Amygdala (tissue), 56 donors: ENCODE measurements at places on chromosomes 2 and 18.

DNA sequence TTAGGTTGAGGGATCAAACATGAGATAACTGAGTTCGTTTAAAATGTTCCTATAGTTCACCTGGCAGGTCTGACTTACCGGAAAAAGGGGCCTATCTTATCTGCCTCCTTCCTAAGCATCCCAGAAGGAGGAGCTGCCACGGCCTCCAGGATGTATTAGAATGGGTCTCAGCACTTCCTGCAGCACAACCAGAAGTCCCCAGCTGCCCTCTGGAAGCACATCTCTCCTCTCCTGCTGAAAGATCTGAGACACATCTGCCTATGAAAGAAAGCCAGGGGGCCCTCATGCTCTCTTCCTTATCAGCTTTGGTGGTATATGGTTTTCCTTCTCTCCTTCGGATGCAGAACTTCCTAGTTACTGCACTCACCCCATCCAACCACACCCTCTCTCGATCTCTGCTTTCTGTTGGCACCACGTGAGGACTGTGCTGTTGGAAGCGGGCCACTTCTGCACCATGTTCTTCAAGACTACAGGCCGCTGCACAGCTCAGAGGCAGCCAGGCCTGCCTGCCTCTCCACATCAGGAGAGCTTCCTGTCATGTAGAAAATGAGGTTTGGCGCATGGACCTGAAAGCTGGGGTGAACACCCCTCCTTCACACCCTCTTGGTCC lies 6.5 kb downstream of the IGFBP5 start:
- DNase-seq: no peak

DNA sequence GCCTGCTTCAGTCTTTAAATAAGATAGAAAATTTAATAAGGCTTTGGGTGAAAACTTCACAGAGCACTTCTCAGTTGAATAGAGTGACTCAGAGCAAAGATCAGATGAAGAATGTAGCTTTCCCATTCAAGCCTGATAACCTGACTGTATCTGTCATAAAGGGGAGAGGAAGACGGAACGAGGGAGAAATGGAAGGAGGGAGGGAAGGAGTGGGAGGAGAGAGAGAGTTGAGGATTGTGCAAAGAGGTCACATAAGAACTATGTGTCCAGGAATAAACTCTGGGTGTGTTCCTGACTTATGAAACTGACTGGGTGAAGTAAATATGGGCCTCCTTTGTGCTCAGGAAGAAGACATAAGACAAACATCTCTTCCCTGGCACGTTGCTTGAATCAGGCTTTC lies 385.5 kb downstream of the LPIN1 start:
- no peak for DNase-seq

DNA sequence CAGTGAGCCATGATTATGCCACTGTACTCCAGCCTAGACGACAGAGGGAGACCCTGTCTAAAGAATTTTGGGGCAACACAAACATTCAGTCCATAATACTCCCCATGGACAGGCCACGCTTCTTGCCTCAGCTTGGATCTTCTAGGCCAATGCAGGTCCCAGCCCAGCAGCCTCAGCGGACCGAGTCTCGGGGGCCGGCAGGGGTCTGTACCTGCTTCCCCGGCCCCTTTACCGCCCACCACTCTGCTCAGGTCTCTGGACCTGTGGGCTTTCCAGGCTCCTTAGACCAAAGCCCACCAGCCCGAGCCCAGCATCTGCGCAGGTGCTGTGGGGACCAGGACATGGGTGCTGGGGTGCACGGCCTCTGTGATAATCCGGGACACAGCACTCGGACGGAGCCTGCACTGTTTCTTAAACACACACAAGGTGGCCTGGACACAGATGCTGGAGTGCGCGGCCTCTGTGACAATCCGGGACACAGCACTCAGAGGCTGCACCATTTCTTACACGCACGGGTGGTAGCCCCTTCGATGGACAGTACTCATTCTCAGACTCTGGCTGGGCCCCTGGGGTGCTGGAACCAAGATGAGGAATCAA lies 62.1 kb upstream of the GPC1 start:
- DNase-seq: no peak

DNA sequence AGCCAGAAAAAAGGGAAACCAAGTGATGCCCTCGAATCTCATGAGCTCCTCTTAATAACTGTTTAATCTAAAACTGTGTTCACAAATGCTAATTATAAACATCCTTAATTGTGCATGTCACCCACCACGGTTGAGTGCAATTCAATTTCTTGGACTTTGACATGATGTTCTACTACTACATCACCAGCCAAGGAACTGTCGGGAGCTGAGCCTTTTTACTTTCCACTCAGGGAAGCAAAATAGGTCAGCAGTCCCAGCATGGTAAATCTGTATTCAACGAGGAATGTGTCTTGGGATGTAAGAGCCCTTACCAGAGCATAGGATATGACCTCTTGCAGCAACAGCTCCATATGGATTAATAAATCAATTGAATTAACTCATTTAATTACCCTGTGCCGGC lies 20.8 kb upstream of the REG3G start:
- no peak for DNase-seq

DNA sequence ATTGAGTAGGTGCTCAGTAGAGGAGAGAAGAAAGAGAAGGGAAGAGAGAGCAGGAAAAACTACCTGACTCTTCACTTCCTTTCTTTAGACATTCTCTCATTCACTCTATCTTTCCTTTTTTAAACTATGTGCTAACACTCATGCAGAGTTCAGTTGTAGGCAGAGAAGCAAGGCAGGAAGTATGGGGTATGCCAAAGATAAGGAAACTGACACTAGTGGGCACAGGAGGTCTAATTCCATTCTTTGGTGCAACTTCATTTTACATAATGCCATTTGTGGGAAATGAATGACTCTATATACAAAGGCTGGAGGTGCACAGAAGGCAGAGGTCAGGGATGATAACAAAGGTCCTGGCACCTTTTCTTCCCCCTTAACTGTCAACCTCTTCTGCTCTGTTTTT lies 35.1 kb upstream of the ACVR1 start:
- no peak for DNase-seq

DNA sequence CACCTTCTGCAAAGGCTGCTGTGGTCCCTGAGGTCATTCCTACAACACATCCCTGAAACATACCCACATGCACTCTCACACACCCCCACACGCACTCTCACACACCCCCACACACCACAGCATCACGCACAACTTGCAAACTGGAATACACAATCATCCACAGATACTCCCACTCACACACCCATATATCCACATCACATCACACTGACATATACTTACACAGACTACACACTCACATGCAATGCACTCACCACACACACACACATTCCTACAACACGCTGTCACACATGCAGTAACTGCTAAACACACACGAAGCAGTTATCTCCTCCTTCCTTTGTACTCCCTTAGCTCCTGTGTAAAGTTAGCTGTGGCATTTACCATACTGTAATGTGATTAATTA lies 57.1 kb upstream of the PKDCC start:
- no peak for DNase-seq

- no peak for DNase-seq
Observed at GRCh38 chr2:75055820-75056675, 97.6 kb downstream of the POLE4 start.

DNA sequence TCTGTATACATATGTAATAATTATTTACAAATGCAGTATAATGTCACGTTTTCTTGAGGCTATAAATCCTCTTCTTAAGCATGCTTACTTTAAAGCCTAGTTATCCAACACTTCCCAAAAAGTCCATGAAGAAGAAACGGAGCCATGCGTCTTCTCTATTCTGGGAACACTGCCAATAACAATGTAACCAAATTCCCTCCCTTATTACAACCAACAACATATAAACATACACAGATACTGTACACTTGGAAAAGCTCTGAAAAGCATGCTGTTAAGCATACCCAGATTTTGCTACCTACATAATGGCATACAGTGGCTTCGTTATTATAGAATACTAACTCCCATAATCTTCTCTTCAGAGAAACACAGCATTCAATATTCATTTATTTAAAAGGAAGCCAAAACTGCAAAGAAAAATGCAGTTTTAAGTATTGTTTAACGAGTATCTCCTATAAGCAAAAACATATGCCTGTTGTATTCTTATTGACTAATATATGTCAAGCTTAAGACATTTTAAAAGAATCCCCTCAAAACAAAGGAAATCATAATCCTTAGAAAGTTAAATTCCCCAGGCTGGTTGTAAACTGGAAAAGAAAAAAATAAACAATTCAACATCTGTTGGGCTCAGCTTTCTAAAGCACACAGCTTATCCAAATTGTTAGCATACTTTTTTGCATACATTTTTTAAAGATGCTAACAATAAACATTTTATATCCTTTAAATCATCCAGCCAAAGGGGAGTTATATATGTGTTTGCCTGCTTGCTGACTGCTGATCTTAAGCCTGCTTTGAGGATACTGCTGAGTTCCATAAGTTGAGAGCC lies 83.4 kb downstream of the SLC25A12 start:
- DNase-seq: no peak

DNA sequence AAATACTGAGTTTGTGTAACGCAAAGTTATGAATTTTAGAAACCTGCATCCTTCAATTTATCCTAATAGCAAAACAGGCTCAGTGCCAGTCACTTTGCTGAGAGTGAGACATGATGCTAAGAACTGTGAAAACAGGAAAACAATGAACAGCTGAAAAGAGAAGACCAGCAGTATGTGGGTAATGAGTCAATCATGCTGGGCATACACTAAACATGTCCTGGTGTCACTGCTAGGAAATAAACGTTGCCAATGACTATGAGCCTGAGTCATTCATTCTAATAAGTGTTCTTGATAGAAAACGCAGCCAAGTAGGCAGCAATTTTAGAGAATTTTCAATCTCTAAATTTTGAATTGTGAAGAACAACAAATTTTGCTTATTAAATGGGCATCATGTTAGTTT lies 237.3 kb downstream of the GALR1 start:
- DNase-seq: no peak

DNA sequence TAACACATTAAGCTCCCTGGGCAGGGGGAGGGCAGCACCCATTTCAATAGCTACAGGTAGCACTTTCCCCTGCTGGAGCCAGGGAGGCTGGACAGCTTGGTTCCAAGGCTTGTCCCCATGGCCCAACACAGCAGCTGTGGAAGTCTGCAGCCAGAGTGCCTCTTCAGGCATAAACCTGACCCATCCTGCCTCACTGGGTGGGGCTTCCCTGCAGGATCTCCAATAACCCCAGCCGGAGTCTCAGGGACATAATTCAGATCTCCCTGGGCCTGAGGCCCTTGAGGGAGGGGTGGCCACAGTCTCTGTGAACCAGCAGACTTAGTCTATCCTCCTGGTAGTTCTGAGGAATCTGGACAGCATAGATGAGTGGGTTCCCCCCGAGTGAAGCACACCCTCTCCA lies 1001.9 kb upstream of the CHAC2 start:
- no peak for DNase-seq
